ENCODE measurements at places on chromosomes 11 and 22. TPM values are rescaled to one million over a fixed set of nuclear protein-coding genes. Genes with fewer than 3 reads are reported as not detected.

DNA sequence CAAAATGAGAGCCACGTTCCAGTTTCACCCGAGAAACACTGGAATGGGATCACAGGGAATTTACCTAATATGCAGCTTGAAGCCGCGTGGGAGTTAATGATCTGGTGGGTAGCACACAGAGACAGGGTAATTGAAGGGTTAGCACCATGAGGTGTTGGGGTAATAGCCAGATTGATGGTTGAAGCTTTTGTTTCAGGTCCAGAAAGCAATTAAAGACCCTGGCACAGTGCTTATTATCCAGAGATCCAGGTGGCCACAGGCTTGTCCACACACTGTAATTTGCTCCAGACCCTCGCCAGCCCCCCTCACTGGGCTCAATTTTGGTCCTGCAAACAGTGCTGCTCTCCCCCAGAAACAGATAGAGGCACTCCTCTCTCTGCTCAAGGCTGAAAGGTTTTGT, 282.5 kb upstream of the ISX start:
- no peak for DNase-seq

- DNase-seq = no peak
Measured at GRCh38 chr11:75615751-75616150, 53.1 kb downstream of the MAP6 start.

DNA sequence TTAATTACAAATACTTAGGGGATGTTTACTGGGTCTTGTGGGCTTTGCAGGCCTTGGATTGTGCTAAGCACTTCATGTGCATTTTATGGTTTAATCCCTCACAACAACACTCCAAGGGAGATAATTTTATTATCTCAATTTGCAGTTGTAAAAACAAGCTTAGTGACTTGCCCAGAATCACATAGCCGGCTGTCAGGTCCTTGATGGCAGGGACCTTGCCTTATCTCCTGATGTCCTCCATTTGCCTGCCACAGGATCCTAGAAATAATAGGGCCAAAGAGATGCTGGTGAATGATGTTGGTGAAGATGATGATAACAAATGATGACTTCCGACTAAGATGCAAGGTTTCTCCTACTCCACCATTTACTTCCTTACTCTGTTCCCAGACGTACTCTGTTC, 385.4 kb downstream of the TMEM135 start:
- no peak for DNase-seq

The ARRB1 gene
- 18.3 TPM for total RNA-seq

DNA sequence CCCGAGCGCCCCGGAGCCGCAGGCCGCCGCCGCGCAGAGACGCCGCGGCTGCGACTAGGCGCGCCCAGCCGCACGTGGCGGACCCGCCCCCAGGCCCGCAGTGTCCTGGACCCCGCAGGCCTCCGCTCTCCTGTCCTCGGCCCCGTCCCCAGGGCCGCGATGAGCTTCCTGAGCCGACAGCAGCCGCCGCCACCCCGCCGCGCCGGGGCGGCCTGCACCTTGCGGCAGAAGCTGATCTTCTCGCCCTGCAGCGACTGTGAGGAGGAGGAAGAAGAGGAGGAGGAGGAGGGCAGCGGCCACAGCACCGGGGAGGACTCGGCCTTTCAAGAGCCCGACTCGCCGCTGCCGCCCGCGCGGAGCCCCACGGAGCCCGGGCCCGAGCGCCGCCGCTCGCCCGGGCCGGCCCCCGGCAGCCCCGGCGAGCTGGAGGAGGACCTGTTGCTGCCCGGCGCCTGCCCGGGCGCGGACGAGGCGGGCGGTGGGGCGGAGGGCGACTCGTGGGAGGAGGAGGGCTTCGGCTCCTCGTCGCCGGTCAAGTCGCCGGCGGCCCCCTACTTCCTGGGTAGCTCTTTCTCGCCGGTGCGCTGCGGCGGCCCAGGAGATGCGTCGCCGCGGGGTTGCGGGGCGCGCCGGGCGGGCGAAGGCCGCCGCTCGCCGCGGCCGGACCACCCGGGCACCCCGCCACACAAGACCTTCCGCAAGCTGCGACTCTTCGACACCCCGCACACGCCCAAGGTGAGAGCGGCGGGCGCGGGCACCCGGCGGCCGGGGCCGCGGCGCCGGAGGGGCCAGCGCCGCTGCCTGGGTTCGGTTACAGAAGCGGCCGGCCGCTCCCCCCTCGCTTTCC, 528 bp downstream of the WEE1 start:
- peak; percentile 51 for DNase-seq

DNA sequence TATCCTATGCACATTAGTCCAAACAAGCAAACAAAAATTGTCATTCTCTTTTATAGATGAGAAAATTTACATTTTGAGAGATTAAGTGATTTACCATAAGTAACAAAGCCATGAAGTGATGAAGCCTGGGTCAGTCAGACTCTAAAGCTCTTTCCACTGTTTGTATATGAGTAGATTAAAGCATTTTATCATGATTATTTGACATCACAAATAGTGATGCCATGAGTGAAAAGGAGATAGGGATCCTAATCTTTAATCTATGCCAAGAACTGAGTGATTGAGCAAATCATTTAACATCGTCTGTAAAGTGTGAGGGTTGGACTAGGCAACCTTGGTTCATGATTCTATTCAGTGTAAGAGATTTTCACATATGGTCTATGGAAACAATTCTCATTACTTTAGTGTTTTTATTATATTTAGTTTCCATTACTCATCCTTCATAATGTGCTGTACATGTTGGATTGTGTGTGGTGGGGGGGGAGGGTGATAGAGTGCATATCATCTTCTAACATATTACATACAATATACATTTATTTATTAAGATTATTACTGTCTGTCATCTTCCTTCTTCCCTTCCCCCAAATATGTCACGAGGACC, 50.7 kb downstream of the ARHGEF12 start:
- DNase-seq = no peak

The TMPRSS4 gene
- total RNA-seq = 0.07 TPM

- DNase-seq = no peak
Measured at GRCh38 chr11:91810871-91811270, 413.7 kb upstream of the FAT3 start.

The GRAMD1B gene
- total RNA-seq = 107 TPM

GRCh38 chr11:14065141-14065540, 102.6 kb downstream of the SPON1 start:
- peak; percentile 11 for DNase-seq

- DNase-seq = no peak
Measured at GRCh38 chr11:3232956-3233355, 739 bp upstream of the MRGPRE start.
